GM20000 (cell line): ENCODE measurements at places on chromosomes 3 and 15.
A peak's percentile ranks its signal among the peaks of the same experiment; 100 is the strongest.

DNA sequence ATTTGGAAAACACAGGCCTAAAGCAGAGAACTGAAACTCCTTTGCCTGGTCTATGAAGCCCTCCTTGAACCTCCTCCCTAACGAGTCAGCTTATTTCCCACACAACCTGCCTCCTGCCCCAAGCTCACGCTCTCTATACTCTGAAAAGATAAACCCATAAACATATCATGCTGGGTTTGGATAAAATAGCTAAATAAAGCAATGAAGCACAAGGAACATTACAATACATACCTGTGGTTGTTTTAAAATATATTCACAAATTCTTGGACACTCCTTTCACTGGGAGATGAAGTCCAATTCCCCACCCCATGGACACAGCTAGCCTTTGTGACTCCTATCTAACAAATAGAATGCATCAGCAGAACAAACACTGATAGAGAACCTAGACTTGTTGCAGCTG, 98.2 kb downstream of the PLCH1 start:
- DNase-seq: no peak

GRCh38 chr3:105317841-105318240, 48.9 kb upstream of the ALCAM start:
- no peak for DNase-seq

- DNase-seq: no peak
Measured at GRCh38 chr3:186454881-186455703, 89.1 kb downstream of the CRYGS start.

DNA sequence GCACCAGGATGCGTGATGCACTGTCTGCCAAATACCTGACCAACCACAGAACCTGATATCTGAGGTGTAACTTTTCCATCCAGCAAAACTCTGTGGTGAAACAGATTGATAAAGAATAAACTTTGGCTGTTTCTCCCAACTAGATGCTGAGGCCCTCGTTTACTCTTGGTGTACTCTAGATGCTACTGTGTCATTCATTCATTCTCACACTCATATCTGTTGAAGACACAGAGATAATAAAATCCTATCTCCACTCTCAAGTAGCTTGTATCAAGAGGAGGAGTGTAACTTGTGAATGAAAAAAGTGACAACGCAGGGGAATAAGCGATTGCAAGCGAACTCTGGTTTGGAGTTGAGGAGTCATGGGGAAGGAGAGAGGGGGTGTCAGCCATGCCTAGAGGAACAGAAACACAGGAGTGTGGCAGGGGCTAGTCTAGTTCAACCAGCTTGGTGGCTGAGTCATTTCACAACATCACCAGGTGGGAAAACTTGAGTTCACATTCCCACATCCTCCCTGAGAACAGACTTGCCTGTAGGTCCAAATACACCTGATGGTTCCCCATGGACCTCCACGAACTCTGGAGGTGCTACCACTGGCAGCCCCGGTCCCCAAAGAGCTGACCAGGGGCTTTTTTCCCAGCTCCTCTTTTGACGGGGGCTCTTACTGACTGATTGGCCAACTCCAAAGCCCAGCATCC, 73.3 kb upstream of the SNRK start:
- DNase-seq: no peak

GRCh38 chr3:104723000-104723399, 643.7 kb upstream of the ALCAM start:
- no peak for DNase-seq

- no peak for DNase-seq
Measured at GRCh38 chr15:83365370-83365938, 81.0 kb upstream of the BNC1 start.

GRCh38 chr3:122239112-122239511, 55.6 kb downstream of the CASR start:
- no peak for DNase-seq

DNA sequence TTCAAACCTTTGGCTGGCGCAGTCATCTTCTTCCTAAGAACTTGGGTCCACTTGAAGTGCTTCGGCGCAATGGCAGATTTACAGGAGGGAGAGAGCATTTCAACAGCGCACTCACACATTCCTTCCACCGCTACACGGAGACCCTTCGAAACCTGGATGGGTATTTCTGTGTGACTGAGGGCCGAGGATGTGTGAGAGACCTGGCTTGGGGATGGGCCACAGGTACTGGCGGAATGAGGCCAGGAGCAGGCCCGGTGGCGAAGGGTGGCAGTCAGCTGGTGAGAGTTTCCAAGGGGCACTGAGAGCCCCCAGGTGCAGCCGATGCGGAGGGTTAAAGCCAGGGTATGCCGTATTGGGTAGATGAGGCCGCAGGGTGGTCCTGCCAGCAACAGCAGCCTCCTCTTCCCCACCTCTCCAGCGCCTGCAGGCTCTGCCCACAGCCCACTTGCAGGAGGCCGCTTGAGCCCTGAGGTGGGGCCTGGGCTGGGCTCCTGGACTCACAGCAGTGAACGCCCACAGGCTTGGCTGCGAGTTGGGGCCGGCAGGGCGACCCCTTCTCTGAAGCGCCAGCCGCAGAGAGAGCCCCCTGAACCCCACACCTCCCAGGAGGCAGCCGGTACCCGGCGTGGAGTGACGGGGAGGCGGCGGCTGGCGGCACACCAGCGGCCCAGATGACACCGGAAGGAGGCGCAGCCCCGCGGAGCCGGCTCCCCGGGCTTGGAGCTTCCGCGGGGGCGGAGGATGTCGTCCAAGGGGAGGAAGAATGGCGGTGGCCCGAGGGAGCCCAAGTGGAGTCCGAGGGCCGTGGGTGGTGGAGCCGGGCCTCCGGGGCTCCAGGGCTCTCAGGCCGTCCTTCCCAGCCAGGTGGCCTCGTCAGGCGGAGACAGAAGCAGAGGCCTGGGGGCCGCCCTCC, 166.5 kb downstream of the NSMCE3 start:
- no peak for DNase-seq

DNA sequence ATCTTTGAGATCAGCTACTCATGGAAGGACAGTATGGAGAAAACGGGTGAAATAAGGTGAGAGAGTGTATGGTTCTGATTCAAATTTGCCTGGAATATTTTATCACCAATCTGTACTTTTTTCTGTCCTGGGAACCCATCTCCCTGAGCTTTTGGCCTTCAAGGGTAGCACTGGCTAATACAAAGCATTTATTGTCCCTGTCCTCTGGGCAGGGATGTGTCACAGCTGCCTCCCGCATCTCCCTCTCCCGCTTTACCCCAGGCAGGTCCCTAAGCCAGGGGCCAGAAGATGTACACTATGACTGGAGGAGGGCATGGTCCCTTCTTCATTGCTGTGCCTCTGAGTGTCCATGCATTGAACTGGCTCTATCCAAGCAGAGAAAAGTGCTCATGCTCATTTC, 201.7 kb upstream of the CHRNA7 start:
- DNase-seq: no peak

GRCh38 chr15:61989667-61990066, 70.6 kb downstream of the VPS13C start:
- no peak for DNase-seq

DNA sequence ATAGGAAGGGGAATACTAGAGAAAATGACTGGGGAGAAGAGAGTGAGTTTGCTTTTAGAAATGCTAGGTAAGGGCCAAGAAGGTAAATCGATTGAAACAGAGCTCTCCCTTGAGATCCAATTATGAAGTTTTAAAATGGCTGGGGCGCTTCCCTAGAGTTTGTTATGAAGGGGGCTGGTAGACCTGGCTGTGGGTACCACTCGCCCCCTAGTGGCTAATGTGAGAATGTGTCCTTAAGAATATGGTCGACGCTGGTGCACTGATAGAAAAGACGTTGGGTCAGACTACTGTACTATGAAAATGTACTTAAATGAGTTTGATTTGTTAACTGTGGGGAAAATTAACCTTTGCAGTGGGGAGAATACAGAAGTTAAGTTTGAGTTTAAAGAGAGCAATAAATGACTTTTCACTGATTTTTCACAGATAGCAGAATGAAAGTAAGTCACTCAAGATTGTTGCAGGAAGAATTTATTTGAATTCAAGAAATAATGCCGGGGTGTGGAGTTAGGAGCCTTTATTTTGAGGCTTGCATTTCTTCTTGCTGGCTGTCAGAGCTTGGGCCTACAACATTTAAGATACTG, 9.2 kb downstream of the TMPRSS7 start:
- peak; percentile 68 for DNase-seq
